ENCODE measurements at places on chromosomes 16 and 17.
A peak's percentile ranks its signal among the peaks of the same experiment; 100 is the strongest.

DNA sequence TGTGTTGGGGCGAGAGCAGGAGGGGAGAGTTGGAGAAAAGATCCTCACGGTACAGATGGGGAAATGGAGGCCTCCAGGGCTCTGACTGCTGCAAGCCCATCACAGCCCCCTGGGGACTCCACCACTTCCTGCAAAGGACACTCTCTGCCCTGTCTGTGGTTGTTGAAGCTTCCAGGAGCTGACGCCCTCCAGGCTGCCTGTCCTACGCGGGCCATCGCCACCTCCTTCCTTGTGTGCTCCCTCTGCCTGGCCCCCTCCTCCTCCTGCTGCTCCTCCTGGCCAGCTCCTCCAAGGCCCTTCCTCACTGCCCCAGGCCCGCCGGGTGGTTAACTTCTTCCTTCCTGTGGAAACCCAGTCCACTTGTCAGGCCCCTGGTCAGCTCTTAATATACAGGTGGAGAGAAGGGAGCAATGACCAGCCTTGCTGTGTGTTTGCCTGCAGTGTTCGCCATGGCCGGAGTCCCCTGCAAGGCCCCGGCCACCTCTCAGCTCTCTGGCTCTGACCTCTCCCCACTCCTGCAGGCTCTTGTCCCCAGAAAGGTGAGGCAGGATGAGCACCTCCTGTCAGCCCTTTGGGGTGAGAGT is 18.4 kb upstream of the STAC2 start:
- no peak for DNase-seq

DNA sequence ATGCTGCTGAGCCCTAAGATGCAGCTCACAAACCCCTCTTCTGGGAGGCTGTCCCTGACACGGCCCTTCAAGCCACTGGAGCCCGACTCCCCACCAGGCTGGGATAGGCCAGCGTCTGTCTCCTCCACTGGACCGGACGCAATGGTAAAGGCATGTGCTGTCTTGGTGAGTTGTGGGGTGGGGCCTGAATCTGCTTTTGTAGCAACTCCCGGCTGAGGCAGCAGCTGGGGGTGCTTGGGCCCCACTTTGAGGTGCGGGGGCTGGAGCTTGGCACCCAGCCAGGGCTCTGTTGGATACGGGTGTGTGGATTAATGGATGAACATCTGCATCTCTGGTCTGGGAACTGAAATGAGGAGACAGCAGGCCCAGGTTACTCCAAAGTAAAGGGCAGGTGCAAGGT is 3.5 kb upstream of the NLRC3 start:
- no peak for DNase-seq

- DNase-seq, result peak; percentile 56
Measured at GRCh38 chr17:61486135-61487120, 34.2 kb downstream of the TBX4 start.

- DNase-seq, result no peak
Measured at GRCh38 chr16:50677351-50677750, 3.8 kb downstream of the SNX20 start.

DNA sequence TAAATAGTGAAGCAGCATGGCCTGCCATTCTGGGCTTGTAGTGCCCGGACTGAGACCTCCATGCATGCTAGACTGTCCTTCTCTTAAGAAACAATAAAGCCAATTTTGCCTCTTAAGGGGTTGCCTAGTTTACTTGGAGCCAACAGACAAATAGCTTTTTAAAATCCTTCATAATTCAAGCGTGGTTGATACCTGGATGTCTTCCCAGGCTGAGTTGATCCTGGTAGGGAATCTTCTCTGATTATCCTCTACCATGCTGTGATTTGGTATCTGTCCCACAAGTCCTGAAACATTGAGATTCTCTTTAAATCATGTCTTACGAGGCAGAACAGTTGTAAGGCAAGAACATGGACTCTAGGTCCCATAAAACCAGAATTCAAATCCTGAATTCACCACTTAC is 359.6 kb upstream of the CCL2 start:
- no peak for DNase-seq

DNA sequence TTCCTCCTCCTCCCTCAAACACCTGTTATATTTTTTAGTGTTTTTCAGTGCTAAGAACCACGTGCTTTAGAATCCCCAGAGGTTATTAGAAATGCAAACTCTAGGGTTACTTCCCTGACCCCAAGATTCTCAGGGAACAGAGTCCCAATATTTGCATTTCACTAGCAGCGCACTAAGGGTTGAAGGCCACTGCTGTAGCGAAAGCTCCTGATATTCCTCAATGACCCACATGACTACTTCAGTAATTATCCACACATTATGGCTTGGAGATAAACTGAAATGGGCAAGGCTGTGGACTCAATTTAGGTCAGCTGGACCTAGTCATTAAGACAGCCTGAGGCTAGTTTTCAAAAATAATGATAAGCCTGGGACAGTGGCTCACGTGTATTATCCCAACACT is 78.5 kb upstream of the BCAR1 start:
- DNase-seq, result no peak

GRCh38 chr17:39634384-39634871 is 2.5 kb upstream of the STARD3 start:
- no peak for DNase-seq

DNA sequence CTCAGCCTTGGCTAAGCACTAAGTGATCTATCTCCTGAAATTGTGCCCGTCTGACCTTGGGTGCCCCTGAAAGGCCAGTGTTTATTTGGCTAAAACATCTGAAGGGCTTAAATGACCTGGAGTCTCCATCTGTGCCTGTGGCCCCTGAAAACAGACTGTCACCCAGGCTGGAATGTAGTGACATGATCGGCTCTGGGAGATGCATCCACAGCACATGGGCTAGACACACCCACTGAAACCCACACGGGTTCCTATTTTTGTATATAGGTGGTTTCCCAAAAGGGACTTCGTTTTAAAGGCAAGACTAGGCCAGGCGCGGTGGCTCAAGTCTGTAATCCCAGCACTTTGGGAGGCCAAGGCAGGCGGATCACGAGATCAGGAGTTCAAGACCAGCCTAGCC is 13.5 kb downstream of the CEP295NL start:
- no peak for DNase-seq

- DNase-seq, result no peak
Measured at GRCh38 chr16:65783709-65784474, 582.6 kb upstream of the CDH5 start.

DNA sequence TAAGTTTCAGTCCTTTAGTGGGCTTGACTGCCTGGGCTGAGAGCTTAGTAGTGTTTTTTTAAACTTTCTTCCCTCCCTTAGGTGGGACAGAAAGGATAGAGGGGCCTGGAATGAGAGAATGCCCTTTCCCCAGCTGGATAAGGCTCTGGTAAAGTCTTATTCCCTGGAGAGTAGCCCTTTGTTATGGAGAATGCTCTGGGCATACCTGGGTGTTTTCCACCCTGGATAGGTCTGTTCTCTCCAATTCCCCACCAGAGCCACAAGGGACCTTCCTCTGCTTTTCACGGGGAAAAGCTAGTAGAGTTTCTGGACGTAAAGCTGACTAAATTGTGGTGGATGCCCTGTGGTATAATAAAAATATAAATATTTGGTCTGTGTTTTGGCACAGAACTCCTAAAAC is 164.1 kb downstream of the HS3ST4 start:
- DNase-seq, result no peak

- no peak for DNase-seq
Measured at GRCh38 chr17:78498848-78499247, 78.3 kb downstream of the DNAH17 start.

GRCh38 chr16:22736791-22737190 is 77.2 kb upstream of the HS3ST2 start:
- DNase-seq, result no peak

Data from nephron progenitor cell (in vitro differentiated cells).